ENCODE measurements at places on chromosomes 2 and 18.

DNA sequence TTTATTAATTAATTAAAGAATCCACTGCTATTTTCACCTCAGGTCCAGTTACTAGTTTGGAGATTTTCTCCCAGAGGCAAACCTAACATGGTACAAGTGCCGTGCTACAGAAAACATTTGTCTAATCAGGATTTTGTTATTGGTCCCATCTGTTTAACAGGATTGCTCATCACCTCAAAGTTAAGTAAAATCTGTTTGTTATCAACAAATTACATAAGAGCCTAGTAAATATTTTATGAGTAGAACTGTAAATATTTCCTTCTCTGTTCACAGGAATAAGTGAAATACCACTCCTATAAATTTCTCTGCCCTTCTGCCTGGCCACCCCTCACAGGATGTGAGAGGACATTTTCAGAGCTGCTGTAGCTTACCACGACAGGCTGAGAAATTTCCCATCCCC is 200.2 kb downstream of the RAD51AP2 start:
- peak; percentile 56 for DNase-seq

GRCh38 chr18:58638441-58638840 is 9.6 kb upstream of the ALPK2 start:
- no peak for DNase-seq

DNA sequence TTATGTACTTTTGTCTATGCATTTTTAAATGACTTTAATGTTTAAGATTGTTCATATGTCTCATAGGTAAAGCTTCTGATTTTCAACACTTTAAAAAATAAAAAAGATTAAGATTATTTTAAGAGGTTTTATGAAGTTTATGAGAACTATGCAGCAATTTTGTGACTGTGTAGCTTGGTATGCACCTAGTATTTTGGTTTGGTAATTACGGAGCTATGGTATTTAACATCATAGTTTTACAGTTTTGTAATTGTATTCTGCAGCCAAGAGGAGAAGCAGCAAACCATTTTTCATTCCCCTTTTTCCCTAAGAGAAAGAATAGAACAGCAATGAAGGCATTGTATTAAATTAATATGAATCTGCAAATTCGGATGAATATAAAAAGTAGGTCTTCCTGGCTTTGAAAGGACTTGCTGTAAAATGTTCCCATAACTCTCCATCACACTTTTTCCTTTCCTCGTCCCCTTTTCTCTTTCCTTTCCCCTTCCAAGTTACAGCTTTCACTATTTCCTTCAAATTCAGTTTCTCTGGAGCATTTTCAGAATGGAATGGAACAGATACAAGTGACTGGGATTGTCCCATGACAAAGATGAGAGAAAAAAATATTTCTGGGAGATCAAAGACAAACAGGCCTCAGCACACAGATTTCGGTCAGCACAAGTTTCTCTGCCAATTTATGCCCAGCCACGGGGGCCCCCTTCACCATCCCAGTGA is 26.1 kb upstream of the PIEZO2 start:
- peak; percentile 54 for DNase-seq

DNA sequence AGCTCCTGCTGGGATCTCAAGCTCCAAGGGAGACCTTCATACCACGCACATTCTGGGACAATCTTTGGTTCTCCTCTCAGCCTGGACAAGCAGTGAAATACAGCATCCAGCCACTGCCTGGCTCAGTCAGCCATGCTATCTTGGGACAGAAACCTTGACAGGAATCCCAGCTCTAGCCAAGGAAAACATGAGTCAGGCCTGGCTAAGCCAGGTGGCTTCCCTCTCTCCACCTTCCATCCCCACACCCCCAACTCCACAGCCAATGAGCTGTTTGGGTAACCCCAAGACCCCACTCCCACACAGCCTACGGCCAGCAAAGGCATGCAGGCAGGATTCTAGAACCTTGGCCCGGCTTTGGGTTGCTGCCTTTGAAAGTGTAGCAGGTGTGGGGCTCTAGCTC is 64.9 kb downstream of the MCFD2 start:
- DNase-seq: no peak

DNA sequence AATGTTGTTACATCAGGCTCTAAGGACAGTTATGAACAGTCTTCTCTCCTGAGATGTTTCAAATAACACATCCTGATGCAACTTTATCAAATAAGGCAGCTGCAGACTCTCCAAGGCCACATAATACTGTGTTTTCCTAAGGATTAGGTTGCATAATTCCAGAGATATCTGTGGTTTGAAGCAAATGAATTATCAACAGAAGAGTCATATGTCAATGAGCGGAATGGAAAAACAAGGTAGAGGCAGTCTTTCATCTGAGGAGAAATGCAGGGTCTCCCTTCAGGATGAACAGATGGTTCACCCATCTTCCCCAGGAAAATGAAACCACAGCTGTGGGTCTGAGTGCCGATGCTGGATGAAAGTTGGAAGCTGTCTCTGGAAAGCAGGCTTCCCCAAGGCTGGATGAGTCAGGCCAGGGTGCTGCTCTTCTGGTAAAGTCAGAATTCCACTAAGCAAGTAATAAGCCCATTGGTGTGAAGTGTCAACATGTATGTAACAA is 22.2 kb downstream of the LYG1 start:
- peak; percentile 70 for DNase-seq

GRCh38 chr2:209383212-209383611 is 40.6 kb upstream of the MAP2 start:
- DNase-seq: no peak
